ENCODE measurements at places on chromosomes 12 and 14.

GRCh38 chr14:30131581-30132097 is 204.0 kb upstream of the PRKD1 start:
- no peak for DNase-seq

DNA sequence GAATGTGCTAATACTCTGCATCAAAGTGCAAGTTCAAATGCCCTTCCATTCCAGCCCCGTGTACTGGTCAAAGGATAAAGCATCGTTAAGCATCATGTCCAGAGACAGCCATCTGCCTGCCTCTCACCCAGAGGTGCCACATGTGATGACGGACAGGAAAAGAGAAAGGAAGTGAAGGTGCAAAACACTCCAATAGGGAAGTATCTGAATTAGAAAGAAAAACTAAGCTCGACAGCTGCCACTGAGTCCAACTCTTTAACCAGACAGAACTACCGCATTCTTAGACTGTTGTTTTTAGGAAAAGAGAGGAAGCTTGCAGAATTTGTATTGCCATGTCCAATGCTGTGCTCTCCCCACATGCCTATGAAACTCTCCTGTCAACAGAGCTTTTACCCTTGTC is 465.0 kb upstream of the SOX5 start:
- DNase-seq: no peak

- no peak for DNase-seq
These were observed 13.0 kb upstream of the GPR68 start for GRCh38 chr14:91257328-91258010.

GRCh38 chr14:42469637-42470426 is 863.2 kb downstream of the LRFN5 start:
- no peak for DNase-seq

DNA sequence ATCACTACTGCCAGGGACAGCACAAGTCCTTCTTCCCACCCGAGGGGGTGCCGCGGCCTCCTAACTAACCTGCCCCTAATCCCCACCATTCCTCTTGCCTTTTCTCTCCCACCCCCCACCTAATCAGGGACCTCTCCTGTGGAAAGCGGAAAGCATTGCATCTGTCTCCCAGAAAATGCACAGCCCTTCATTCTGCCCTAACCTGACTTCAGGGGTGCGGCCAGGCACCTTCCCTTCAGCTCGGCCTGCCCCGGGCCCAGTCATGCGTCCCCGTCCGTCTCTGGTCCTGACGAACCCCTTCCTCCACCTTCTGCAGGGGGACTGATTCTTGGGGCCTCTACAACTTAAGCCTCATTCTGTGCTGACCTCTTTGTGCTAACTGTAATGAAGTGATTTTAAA is 43.9 kb upstream of the TRAF3 start:
- DNase-seq: no peak

DNA sequence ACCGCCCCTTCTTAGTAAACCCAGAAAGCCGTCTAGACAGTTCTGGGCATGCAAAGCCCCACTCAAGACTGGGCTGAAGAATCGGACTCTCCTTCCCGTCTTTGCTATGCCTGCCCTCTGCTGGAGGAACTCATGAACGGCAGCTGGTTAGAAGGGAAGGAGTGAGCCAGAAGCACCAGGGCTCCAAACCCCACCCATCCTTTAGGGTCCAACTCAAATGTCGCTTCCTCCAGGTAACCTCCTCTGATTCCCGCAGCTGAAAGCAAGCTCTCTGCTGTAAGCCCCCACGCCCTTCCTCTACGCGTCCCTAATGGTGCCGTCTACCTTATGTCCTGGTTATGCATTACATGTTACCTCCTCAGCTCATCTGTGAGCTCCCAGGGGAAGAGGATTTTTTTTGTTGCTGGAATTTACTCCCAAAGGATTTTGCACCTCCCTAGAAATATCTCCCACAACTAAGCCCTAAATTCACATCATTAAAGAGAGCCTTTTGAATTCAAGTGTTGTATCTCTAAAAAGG is 59.0 kb upstream of the SCN8A start:
- peak; percentile 34 for DNase-seq

- no peak for DNase-seq
These were observed 33.7 kb downstream of the P2RX7 start for GRCh38 chr12:121166356-121166755.

GRCh38 chr14:95569440-95569839 is 34.6 kb downstream of the GLRX5 start:
- DNase-seq: no peak
